Stomach (tissue), 19 donors: ENCODE measurements at places on chromosomes 6 and 20. TPM values are rescaled to one million over a fixed set of nuclear protein-coding genes. Genes with fewer than 3 reads are reported as not detected.

Gene CRIP3
- not detected for total RNA-seq

DNA sequence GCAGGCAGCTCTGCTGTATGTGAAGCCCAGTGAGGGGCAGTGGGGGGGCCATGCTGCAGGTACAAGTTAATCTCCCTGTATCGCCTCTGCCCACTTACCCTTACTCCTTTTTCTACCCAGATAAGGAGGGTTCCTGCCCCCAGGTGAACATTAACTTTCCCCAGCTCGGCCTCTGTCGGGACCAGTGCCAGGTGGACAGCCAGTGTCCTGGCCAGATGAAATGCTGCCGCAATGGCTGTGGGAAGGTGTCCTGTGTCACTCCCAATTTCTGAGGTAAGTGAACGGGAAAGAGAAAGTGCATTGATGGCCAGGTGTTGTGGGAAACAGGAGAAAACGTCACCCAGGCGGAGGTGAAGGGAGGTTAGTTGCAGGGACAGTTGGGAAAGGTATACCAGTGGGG, 10.3 kb downstream of the WFDC2 start:
- no peak for DNase-seq

DNA sequence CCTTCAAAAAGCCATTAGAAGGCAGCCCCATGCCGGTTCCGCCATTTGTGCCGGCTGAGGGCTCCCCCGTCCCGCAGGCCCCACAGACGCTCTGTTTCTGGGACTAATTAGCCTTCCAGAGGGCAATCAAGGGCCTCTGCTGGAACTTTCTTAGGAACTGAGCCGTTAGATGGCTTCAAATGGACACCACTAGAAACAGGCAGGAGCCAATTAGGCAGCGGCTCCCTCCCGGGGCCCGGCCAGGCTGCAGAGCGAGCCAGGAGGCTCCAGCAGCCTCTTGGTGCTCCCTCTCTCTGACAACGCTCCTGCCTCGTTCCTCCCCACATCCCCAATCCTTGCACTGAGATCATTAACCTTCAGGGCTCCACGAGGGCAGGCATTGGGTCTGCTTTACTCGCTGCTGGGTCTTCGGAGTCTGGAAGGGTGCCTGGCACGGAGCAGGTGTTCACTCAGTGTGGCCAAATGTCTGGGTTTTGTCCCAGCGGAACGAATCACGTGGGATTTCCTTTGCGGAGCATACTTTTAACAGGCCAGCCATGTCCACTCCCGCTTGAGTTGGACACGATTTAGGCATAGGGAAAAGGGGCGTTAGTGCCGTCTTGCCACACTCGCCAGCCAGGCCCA, 98.3 kb downstream of the TMEM242 start:
- DNase-seq = no peak

DNA sequence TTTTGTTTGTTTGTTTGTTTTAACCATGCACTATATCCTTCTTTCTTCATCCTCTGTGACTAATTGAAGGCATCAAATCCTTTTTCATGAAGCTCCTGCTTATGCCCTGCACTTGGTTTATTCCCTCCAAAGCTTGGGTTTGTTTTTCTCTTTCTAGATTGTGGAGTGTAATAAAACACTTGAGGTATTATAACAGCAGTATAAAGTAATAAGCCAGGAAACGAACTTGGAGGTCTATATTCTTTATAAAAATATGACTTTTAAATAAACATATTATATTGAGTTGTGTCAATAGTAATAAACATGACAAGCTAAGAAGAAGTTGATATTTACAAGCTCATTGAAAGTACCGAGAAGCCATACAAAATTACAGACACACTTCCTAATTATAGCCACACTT, 659.4 kb downstream of the RFPL4B start:
- no peak for DNase-seq

- DNase-seq = no peak
These were observed 15.6 kb downstream of the VGLL2 start for GRCh38 chr6:117280922-117281321.

DNA sequence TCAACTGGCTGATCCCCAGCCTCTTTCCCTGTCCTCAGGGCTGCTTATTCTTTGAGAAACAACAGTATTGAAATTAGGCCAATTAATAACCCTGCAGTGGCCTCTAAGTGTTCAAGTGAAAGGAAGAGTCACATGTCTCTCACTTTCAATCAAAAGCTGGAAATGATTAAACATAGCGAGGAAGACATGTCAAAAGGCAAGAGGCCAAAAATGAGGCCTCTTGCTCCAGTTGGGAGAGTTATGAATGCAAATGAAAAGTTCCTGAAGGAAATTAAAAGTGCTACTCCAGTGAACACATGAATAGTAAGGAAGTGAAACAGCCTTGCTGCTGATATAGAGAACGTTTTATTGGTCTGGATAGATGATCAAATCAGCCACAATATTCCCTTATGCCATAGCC, 131.5 kb downstream of the MACROD2 start:
- DNase-seq = no peak
